ENCODE measurements at places on chromosomes 1 and 21.

DNA sequence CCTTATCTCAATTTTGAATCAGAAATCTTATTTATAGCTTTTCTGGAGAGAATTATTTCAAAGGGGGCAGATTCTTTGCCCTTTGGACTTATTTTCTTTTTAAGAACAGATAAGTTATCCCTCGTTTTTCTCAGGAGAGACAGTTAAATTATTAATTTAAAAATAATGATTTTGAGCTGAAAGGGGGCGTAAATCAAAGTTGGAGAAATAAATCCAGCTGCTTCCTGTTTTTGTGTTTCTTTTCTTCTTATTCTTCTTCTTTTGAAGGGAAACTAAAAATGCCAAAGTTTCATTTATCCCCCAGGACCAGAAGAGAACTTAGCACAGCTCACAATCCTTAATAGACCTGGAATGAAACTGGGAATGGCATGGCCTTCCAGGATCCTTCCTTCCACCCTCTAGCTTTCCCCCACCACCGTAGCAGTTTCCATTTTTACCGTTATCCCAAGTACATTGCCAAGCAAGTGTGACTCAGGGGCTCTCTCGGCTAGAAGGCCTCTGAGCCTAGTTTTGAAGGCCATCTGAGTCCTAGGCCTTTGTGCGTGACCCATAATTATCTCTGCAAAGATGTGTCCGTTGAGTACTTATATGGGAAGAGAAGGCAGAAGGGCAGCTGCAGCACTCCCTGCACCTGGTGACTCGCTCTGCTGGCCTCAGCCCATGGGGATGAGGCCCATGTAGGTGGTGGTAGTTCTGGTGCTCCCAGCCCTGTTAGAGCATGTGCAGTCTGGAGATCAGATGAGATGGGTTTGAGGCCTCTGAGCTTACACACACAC is 181.7 kb downstream of the ROR1 start:
- DNase-seq: no peak

GRCh38 chr1:172322219-172323061 is 98.0 kb upstream of the C1orf105 start:
- DNase-seq: no peak

- no peak for DNase-seq
These were observed 1.5 kb upstream of the MCOLN3 start for GRCh38 chr1:85049735-85050166.

- no peak for DNase-seq
These were observed 3.8 kb upstream of the NFYC start for GRCh38 chr1:40687661-40688060.

DNA sequence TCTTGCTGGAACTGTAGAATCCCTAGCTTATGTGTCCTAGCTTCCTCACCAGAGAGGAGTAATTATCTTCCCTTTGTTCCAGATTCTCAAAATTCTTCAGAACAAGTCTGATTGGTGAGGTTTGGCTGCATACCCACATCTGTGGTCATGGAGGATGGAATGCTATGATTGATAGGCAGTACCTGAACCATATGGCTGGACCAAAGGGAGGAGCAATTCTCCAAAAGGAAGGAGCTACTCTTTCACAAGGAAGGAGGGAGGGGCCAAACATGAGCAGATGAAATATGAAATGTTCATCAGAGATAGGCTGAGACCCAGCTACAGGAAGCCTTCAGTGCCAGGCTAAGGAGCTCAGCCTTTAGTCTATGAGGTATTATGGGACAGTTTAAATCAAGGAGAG is 5.0 kb upstream of the RNF19B start:
- DNase-seq: no peak

DNA sequence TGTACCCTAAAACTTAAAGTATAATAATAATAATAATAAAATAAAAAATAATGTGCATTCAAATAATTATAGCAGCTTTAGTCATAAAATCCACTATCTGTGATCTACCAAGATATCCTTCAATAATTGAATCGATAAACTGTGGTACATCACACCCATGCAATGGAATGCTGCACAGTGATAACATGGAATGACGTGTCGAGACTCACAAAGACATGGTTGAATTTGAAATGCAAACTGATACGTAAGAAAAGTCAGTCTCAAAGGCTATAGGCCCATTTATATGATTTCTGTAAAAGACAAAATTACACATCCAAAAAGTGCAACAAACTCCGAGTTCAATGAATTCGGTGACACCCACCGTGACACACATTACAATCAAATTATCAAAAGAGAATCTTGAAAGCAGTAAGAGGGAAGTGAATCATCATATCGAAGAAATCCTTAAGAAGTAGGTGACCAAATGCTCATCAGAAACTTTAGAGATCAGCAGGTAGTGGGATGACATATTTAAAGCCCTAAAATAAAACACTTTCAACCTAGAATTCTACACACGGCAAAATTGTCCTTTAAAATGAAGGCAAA is 5.2 kb upstream of the SPRR2E start:
- DNase-seq: no peak

GRCh38 chr21:16841975-16842695 is 670.7 kb upstream of the CXADR start:
- no peak for DNase-seq

DNA sequence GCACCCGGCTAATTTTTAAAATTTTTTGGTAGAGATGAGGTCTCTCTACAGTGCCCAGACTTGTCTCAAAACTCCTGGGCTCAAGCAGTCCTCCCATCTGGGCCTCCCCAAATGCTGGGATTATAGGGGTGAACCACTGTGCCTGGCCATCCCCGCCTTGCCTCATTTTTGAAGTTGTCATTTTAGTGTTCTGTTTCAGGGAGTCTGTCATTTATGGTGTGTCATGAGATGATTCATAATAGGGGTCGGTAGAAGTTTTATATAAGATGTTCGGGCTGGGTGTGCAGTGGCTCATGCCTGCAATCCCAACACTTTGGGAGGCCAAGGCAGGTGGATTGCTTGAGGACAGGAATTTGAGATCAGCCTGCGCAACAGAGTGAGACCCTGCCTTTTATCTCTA is 8.5 kb downstream of the PRCC start:
- no peak for DNase-seq

DNA sequence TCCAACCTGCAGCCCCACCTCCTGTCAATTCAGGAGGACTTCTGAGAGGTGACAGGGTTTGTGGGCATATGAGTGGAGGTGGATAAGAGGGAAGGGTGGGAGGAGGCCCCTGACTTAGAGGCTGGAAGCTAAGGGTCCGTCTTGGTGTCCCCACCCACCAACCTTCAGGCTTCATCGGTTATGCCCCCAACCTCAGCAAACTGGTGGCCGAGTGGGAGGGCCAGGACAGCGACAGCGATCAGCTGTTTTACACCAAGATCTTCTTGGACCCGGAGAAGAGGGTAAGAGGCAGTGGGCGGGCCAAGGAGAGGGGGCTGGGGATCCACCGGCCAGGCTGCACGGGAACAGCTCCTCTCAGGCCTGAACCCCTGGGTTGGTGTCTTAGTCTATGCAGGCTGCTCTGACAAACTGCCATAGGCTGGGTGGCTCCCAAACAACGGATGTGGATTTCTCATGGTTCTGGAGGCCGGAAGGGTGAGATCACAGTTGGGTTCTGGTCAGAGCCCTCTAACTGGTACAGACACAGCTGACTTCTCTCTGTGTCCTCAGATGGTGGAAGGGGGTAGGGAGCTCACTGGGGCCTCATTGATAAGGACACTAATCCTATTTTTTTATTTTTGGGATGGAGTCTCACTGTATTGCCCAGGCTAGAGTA is 18.1 kb downstream of the PLOD1 start:
- DNase-seq: no peak

DNA sequence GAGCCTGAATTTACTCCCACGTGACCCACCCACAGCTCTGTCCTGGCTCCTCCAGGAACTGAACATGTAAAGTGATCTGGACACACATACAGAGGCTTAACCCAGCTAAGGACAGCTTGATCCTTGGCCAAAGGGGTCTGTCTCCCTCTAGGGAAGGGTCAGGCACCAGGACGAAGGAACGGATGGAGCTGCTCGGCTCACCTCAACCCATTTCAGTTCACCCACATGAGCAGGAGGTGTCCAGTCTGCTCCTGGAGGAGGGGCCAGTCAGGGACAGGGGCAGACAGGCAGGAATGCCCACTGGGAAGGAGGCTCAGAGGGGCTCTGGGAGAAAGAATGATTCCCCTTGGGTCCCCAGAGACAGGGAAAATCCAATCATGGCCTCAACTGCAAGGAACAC is 567.2 kb downstream of the PTPRU start:
- DNase-seq: no peak

- no peak for DNase-seq
These were observed 106.3 kb upstream of the GUCA2B start for GRCh38 chr1:42046761-42047507.

- DNase-seq: no peak
These were observed 1.0 kb upstream of the DENND2D start for GRCh38 chr1:111201275-111202090.

GRCh38 chr1:84488107-84488506 is 9.0 kb downstream of the RPF1 start:
- DNase-seq: no peak

DNA sequence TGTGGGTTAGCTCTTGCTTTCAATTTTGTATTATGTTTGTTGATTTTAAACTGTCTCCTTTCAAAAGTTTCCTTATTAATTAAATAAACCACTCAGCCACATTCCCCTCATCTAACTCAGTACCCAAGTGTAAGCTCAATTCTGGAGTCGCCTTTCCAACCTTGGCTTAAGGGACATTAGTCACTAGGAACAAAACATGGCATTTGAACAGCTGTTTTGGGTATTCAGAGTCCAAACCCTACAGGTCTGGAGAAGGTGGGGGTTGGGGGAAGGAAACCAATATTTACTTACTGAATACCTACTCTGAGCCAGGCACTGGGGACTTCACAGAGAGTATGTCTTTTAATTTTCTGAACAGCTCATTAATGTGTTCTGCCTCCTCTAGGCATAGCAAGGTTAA is 117.2 kb upstream of the JUN start:
- no peak for DNase-seq

DNA sequence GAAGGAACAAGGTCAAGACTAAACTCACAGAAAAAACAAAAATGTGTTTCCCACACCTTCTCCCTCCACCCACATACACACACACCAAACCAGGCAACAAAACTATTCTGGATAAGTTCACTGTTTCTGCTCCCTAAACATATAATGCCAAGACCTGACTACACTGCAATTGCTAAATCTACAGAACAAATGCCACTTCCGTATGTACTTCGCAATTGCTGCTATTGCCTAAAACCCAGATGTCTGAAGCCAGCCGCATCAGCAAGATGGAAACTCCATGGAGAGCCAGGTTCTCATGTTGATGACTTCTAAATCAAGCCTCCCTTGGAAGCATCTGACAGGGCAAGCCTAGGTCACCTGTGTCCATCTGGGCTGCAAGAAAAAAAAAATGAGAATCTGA is 8.3 kb upstream of the AIM2 start:
- no peak for DNase-seq

- DNase-seq: no peak
These were observed 20.5 kb upstream of the KCNE2 start for GRCh38 chr21:34343347-34343746.
